ENCODE measurements at places on chromosomes 12 and 14.

DNA sequence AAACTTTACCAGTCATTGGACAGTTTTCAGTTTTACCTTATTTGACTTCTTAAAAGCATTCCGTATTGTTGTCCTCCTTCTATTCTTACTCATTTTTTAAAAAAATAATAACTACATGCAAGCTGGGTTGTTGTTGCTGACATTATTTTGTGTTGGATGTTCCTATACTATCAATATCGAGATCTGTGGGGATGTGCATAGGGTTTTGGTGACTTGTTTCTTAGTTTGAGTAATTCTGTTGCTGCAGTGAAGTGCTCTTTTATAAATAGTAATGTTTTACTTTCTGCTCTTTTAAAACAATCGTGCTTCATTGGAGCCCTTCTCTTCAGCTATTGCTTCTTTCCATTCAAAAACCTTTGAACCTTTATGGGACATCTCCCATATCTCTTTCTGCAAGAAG, 79.4 kb downstream of the METTL25 start:
- DNase-seq, result no peak

DNA sequence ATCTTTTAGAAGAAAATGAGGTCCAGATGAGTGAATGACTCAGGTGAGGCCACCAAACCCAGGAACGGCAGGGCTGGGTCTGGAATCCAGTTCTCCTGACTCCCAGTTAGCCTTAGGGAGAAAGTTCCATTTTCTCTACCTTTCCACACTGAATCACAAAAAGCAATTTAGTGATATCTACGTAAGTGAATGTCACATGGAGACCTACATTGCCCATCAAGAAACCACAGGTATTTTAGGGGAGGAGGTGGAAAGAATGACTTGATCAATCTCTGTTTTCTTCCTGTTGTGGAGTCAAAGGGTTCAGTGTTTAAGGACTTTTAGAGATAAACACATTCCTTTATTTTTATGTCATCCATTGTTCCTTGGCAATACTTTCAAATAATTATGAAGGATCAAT, 106.9 kb upstream of the PTPRB start:
- DNase-seq, result no peak

DNA sequence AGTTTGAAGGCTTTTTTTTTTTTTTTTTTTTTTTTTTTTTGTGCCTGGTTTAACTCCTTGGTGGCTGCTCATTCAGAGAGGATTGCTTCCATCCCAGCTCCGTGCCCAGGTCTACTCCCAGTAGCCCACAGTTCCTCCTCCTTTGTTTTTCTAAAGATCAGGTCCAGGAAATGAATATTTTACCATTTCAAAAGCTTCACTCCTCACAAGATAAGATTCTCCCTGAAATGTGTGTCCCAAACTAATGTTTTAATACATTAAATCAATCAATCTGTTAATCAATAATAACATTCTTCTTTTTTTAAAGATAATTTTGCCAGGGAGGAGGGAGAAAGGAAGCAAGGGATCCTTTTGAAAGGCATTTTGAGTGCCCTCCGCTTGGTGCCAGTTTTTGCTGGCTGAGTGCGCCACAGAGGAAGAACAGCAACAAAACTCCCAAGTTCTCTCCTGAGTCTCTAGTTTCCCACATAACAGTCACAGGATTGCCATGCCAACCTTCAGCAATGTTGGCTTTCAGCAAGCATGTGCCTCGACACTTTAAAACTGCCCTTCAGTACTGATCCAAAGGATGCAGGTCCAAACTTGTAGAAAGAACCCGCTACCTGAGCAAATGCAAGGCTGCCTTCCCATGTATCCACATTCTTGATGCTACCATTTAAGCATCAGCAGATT, 99.2 kb downstream of the RMST start:
- DNase-seq, result no peak

DNA sequence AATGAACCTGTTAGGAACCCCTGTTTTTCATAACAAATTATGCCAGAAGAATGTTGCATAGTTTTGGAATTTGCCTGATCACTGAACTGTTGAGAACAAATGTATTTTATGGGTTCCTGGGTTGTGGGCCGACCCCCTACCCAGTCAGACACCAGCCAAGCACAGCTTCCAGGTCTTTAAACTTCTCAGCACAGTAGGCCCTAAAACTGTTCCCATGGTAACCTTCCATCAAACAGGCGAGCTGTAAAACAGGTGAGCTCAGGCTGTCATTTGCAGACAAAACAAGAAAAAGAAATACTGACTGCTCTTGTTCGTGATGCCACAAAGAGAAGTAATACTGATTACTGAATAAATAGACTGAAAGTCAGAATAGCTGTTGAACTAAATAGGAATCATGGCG, 147.0 kb downstream of the PTPRO start:
- no peak for DNase-seq

- DNase-seq, result no peak
Measured at GRCh38 chr14:105911006-105911847, 384.8 kb downstream of the TMEM121 start.

DNA sequence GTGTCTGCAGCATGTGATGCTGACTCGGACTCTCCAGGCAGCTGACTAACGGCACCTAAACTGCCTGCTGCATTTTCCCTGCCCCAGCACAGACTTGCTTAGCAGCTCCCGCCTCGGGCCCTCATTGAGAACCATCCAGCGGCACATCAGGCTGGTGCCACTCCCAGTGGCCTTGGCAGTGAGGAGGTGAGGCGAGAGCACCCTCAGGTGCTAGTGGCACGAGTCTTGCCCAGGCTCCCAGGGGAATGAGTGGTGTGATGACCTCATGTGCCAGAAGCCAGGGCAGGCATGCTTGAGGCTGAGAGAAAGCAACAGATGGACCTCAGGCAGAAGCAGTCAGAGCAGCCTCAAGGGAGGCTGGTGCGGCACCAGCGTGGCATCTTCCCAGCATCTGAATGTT, 60.2 kb downstream of the PRKCH start:
- no peak for DNase-seq

DNA sequence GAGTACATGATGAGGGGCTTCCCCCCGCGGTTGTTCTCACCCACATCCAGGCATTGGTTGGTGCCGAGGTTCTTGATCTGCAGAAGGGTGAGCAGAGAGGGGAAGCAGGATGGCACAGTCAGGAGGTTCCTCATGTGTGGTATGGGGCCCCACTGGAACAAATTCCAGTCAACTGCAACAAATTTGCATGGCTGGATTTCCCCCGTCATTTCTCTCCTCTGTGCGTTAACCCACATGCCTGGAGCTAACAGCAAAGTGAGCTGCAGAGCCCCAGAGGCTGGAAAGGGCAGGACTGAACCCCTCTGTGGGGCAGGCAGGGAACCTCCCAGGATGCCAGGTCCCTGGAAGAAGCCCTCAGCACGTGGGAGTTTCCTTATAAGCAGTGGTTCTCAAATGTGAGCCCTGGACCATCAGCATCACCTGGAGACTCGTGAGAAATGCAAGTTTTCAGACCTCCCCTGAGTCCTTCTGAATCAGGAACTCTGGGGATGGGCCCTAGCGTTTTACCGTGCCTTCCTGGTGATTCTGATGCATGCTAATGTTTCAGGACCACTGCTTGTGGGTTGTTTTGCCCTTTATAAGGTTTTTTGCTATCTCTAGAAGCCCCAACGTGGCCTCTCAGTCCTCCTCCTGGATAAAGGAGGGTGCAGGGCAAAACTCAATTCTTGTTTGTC, 11.0 kb upstream of the CELA1 start:
- peak; percentile 18 for DNase-seq

GRCh38 chr14:100224229-100224866, 14.6 kb upstream of the YY1 start:
- DNase-seq, result no peak

GRCh38 chr12:85156569-85156968, 120.4 kb downstream of the LRRIQ1 start:
- DNase-seq, result no peak
